ENCODE measurements at places on chromosomes 3 and 15.

DNA sequence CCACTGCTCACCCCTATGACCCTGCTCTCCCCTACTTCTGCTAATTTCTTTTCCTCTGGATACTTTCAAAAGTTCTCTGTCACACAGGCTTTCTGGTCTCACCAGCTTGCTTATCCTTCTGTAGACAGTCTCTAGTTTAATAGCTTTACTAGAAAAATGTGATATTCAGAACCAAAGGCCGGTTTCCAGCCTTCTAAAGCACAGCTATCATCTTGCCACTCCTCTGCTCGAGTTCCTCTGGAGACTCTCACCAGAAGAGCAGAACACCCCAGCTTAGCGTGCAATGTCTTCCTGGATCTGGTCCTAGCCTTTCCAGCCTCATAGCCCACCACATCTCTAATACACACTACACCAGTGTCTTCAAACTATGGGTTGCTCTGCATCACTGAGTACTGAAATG is 1.8 kb upstream of the VPS8 start:
- DNase-seq = no peak

- no peak for DNase-seq
Observed at GRCh38 chr15:31300208-31300661, 26.4 kb upstream of the KLF13 start.

DNA sequence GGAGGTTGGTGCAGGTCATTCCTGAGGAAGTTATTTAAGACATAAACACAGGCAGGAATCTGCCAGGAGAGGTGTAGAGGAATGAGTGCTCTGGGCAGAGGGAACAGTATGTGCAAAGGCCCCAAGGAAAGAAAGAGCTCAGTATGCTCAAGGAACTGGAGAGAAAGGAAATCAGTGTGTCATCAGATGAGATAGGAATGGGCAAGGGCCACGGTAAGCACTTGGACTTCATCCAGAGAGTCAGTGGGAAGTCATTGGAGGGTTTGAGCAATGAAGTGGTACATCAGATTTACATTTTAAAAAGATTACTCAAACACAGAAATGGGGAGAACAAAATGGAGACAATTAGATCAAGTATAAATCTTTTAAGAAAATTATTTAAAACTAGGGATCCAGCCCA is 272.2 kb downstream of the ADAMTSL3 start:
- no peak for DNase-seq

GRCh38 chr3:157868946-157869345 is 237.3 kb downstream of the SHOX2 start:
- DNase-seq = no peak

DNA sequence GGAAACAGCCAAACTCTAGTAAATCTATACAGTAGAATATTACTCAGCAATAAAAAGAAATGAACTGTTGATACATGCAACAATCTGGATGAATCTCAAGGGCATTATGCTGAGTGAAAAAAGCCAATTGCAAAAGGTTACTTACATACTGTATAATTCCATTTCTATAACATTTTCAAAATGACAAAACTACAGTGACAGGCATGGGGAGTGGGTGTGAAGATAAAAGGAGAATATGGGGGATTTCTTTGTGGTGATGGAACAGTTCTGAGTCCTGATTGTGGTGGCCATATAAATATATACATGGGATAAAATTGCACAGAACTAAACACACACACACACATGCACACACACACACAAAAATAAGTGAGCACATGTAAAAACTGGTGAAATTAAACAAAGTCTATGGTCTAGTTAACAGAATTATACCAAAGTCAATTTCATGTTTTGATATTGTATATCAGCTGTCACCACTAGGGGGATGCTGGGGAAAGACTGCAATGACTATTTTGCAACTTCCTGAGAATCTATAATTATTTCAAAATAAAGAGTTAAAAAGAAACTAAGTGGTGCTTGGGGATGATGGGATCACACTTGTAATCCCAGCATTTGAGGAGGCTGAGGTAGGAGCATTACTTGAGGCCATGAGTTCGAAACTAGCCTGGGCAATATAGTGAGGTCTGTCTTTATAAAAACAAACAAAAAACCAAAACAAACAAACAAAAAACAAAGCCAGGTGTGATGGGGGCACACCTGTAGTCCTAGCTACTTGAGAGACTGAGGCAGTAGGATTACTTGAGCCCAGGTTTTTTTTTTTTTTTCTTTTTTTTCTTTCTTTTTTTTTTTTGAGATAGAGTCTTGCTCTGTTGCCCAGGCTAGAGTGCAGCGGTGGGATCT is 66.0 kb downstream of the SPTSSB start:
- DNase-seq = peak; percentile 14

DNA sequence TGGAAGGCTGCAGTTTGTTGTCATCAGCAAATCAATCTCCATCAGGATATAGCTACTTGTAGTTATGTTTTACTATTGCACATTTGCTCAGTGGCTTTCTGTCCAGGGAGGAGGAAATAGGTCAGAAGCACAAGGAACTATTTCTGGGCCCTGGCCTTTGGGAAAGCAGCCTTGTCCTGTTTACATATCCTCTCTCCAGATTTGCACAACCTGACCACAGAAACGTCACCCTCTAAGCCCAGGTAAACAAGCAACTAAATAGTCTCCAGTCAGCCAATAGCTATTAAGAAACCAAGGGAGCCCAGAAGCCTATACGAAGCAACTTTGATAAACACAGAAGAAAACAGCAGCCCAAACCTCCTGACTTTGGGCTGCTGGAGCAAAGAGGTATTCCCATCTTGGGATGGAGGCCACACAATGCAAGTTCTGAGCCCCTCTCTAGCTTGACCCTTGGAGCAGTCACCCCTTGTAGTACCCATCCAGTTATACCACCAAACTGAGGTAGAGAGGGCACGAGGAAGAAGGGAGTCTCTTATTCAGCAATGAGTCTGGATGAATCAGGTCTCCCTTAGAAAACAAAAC is 2.3 kb upstream of the FEM1B start:
- DNase-seq = no peak

DNA sequence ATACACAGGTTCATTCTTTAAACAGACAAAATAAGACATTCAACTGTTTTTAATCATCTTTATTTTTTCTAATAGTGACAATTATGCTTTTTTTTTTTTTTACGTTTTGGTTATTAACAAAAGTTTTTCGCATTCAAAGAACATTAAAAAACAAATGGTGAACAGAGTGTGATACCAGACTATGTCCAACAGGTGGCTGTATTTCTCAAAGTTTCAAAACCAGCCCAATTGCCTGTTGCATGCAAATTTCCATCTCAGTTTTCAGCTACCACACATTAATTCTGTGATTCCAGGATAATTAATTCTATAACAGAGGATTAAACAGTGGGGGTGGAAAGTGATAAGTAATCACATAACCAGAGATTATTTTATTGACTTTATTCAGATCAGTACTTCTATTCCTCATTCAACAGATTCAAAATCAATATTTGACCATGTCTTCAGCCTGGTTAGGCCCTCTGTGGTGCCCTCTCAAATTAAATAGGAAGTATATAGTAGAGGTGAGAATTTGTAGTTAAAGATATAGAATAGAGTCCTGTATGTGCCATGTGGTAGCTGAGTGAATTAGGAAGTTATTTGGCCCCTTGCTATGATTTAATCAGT is 122.2 kb upstream of the DCBLD2 start:
- no peak for DNase-seq

- no peak for DNase-seq
Observed at GRCh38 chr3:108381529-108382140, 85.3 kb downstream of the HHLA2 start.

- DNase-seq = no peak
Observed at GRCh38 chr3:120227710-120228347, 57.2 kb downstream of the GPR156 start.

GRCh38 chr3:185221203-185221602 is 32.6 kb downstream of the EHHADH start:
- DNase-seq = no peak

- no peak for DNase-seq
Observed at GRCh38 chr15:66682865-66683264, 19.2 kb upstream of the SMAD6 start.

GRCh38 chr15:52361975-52362494 is 66.4 kb upstream of the MYO5C start:
- DNase-seq = no peak

GRCh38 chr3:126261037-126261436 is 80.7 kb upstream of the ALDH1L1 start:
- DNase-seq = no peak

GRCh38 chr3:134998855-134999254 is 203.8 kb downstream of the EPHB1 start:
- DNase-seq = no peak

DNA sequence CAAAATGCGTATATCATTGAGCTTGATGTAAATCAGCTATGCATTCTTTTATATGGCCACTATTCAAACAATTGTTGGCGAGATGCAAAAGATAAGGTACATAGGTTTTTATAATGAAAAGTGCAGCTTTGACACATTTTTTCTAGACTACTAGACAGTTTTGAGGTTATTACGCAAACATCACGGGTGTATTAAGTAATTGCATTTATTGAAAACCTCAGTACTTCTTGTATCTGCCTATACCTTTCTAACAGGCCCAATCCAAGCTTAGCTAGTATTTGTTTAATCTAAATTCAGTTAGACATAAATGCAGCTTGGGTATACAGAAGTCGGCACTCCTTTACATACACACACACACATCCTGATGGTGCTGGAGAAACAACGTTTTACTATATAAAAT is 2.7 kb downstream of the SPESP1 start:
- DNase-seq = no peak

- DNase-seq = no peak
Observed at GRCh38 chr3:98734306-98734705, 28.8 kb upstream of the ST3GAL6 start.

GRCh38 chr3:162103808-162104207 is 607.2 kb downstream of the OTOL1 start:
- DNase-seq = no peak

DNA sequence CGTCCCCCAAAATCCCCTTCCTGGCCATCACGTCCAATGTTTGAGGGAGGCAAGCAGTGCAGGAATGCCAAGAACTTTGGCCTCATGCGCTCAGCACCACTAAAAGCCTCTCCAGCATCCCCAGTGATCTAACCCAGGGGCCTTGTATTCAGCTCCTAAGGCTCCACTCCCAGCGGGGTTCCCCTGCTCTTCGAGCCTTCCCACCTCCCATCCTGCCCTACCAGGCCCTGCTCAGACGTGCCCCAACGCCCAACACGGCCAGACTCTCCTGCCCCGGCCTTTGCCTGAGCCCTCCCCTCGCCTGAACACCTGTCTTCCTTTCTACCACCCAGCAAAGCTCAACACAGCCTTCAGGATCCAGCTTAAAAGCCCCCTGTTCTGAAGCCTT is 30.5 kb downstream of the PLXND1 start:
- DNase-seq = no peak

- no peak for DNase-seq
Observed at GRCh38 chr3:30578479-30578878, 27.9 kb upstream of the TGFBR2 start.

- DNase-seq = no peak
Observed at GRCh38 chr3:159082519-159082918, 280.7 kb downstream of the MFSD1 start.

- DNase-seq = no peak
Observed at GRCh38 chr3:190614226-190615059, 100.6 kb downstream of the IL1RAP start.

GRCh38 chr3:56857178-56857577 is 55.4 kb upstream of the ARHGEF3 start:
- DNase-seq = no peak

DNA sequence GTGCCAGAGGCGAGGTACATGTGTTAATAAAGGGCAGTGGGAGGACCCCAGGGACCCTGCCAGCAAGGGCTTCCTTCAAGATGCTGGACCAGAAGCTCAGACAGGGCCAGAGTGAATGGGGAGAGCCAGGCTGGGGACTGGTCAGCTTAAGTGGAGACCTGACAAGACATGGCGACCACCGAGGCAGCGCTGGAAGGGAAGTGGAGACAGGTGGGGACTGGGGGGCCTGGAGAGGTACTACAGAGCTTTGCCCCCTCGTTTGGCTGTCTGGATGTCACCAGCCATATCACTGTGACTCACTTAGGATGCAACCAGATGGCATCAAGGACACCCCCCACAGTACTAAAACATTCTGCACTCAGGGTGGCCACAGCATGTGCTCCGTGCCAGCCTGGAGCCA is 97.9 kb downstream of the ADCY5 start:
- no peak for DNase-seq

DNA sequence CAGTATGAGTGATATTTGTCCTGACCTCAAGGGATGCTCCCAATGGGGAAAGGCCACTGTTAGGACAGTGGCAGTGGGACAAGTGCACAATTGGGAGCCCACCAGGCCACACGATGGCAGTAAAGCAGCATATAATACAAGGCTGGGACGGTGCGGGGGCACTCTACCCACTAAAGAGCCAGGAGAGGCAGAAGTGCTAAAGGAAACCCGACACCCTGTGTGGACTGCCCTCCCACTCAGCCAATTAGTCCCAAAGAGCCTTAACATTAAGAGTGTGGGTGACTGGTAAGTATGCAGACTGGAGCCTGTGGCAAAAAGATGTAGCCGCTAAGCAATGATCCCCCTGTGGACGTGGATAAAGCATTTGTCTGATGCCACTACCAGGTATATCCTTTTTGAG is 8.2 kb upstream of the ZNF589 start:
- peak; percentile 73 for DNase-seq

DNA sequence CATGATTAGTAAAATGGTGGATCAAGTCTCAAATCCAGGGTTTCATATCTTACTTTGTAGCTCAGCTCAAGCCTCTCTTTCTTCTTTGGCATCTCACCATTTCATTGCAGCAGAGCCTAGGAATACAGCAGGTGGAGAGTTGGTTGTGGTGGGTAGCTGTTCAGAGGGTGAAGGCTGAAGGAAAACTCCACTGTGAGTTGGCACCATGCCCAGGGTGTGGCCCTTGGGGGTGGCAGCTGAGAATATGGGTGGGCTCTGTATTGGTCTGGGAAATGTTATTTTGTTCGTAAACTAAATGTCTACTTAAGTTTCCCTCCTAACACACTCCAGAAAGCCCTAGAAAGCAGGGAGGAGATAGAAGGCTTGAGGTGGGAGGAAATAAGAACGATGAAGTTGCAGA is 1.7 kb upstream of the MAP1A start:
- DNase-seq = no peak

GRCh38 chr3:152309031-152309430 is 40.3 kb downstream of the MBNL1 start:
- DNase-seq = no peak

DNA sequence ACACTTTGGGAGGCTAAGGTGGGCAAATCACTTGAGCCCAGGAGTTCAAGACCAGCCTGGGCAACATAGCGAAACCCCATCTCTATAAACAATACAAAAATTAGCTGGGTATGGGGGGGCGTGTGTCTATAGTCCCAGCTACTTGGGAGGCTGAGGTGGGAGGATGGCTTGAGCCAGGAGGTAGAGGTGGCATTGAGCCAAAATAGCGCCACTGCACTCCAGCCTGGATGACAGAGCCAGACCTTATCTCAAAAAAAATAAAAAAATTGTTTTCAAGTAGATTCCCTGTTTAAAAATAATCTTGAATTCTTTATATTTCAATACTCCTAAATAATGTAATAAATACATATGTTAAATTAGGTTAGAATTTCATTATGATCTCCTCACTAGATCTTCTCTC is 9.8 kb downstream of the HMCES start:
- no peak for DNase-seq

DNA sequence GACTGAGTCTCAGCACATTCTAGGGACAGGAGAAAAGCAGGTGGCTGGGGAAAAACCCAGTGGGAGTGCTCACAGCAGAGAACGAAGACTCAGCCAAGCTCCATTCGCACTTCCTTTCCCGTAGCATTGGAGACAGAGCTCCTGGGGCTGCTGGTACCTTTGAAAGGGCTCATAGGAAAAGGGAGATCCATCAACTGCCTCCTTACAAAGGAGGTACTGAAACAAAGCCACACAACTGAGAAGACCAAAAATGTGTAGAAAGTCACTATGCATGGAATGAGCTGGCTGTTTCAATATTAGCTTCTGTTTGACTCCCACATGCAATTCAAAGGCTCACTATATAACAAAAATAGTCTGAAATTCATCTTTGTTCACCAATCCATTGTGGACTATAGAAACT is 16.9 kb downstream of the STIMATE start:
- no peak for DNase-seq
